ENCODE measurements at places on chromosomes 13 and 19. TPM values are rescaled to one million over a fixed set of nuclear protein-coding genes. Genes with fewer than 3 reads are reported as not detected.

NPHS1 gene
- total RNA-seq: not detected

GPR183 gene
- 0.07 TPM for total RNA-seq

CDADC1 gene
- total RNA-seq: 2.0 TPM

CYP4F11 gene
- total RNA-seq: not detected

INSL3 gene
- not detected for total RNA-seq

CCDC169 gene
- total RNA-seq: 1.2 TPM

NLRP4 gene
- not detected for total RNA-seq

ZNF470 gene
- total RNA-seq: 1.2 TPM

ZNF211 gene
- 8.5 TPM for total RNA-seq

FAM124A gene
- not detected for total RNA-seq

PLPPR3 gene
- 0.56 TPM for total RNA-seq

HIPK4 gene
- not detected for total RNA-seq

SPTBN4 gene
- 0.28 TPM for total RNA-seq

CACNA1A gene
- total RNA-seq: not detected

PRR20A gene
- total RNA-seq: not detected

OR7G2 gene
- not detected for total RNA-seq

IGLON5 gene
- not detected for total RNA-seq

LAIR2 gene
- not detected for total RNA-seq

KLK15 gene
- not detected for total RNA-seq

FARP1 gene
- total RNA-seq: 26.6 TPM

FLT1 gene
- 0.21 TPM for total RNA-seq

FXYD7 gene
- total RNA-seq: not detected

LMTK3 gene
- 5.8 TPM for total RNA-seq

Data from airway epithelial cell (primary cell).